ENCODE measurements at places on chromosomes 5 and 9.

DNA sequence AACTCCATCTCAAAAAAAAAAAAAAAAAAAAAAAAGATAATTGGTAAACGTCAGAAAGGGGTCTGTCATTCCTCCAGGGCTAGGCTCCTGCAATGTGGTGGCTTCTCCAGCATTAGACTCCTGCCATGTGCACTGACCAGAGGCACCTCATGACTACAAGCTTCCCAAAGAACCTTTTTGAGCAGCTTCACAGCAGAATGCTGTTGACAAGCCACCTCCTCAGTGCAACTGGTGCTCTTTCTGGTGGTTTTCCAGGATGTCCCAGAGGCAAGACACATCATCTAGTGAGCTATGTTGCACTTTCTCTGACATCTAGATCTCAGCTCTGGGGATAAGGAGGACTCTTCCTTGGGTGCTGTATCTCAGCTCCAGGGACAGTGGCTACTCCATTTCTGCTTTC is 11.6 kb downstream of the RPL37 start:
- DNase-seq: no peak

- DNase-seq: no peak
Observed at GRCh38 chr5:143748516-143748915, 63.4 kb upstream of the HMHB1 start.

- peak; percentile 41 for DNase-seq
Observed at GRCh38 chr5:66828548-66829357, 232.6 kb downstream of the MAST4 start.

DNA sequence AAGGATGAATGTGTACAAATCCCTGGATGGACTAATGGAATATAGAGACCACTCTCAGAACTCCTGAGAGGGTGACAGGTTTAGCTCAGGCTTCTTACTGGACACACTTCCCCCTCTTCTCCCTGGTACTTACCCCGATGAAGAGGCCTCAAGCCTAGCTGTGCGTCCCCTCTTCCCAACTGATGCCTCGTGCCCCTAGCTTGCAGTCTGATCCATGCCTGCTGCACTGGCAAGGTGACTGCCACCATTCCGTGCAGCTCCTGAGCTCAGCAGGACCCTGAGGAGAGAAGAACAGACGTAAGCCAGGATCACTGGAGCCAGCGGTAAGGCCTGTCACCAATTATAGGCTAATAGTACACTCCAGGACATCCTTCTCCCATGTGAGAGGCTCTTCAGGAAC is 5.5 kb upstream of the STOML2 start:
- no peak for DNase-seq

DNA sequence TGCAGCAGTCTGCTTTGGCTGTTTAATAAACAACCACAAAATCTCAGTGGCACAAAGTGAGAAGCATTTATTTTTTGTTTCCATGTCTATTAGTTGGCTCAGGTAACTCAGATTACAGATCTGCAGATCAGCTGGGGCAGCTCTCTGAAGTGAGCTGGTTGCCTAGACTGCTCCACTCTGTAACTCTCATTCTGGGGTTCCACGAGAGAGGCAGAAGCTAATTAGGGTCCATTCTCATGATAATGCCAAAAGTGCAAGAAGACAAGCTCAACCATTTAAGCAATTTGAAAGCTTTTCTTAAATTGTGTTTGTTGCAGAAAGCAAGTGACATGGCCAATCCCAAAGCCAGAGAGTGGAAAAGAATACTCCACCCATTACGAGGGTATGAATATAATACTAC is 13.2 kb downstream of the MEIKIN start:
- no peak for DNase-seq

DNA sequence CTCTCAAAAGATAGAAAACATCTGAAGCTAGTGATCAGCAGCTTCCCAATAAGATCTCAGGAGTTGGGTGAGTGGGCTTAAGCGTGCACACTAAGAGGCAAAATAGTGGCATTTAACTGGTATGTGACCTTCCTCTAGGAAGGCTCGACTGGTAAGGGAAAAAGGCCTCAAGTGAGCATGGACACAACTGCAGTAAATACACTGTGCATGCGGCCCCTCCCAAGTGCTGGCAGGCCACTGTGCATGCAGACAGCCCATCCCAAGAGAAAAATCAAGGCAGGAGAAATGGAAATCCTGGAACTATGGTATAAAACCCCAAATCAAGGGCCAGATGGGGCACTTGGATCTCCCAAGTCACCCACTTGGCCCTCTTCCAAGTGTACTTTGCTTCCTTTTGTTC is 112.7 kb downstream of the SMC2 start:
- no peak for DNase-seq

- DNase-seq: no peak
Observed at GRCh38 chr9:78725503-78725902, 428.6 kb downstream of the PSAT1 start.

DNA sequence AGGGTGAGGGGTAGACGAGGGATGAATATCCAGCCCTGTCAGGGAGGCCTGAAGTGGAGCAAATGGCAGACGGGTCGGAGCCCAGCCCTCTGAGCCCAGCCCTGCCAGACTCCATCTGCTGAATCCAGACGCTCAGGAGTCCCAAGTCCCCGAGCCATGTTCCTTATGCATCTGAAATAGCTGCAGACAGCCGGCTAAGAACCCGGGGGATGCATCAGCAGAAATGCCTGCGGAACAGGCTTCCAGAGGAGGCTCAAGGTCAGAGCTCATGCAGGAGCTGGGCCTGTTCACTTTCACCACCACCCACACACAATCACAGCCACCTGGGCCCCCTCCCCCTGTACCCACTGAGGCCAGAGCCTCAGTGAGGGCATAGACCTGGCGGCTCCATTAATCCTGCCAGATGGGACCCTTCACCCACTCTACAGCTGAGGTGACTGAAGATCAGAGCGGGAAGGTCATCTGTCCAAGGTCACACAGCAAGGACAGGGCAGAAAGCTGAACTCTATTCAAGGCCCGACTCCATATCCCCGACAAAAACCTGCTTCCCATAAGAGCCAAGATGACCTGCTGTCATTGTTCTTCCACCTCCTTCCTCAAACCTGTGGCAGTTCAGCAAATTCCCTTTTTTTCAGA is 24.4 kb upstream of the AKNA start:
- no peak for DNase-seq

DNA sequence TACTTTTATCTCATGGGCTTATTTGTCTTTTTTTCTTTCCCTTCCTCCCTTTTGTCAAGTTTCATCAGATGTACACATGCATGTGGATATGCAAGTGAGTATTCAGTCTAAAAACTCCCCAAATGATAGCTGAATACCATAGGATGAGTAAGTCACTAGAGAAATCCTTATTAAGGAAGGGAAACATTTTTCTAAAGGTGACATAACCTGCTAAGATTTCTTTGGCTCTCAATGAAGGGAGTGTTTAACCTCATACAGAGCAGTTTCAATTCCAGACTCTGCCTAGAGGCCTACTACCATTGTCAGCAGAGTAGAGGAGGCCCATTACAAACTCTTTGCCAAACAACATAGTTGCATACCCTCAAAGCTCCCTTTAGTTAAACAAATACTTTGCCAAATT is 192.4 kb downstream of the ARHGEF28 start:
- no peak for DNase-seq

DNA sequence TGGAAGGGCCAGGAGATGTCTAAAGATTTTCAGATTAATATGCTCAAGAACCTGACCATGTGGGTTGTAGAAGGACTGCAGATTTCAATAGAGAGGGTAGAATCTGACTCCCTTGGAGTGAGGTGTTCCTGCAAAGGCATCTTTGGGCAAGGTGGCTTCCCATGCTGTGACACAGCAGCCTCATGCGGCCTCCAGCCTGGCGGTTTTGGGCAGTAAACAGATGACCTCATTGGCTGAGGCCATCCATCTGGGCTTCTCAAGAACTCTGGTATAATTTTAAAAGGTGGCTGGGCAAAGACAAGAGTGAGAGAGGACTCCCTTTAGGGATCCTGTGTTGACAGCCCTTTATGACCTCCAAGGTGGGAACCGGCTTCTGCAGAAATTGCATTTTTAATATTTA is 90.3 kb upstream of the ERCC6L2 start:
- DNase-seq: no peak

GRCh38 chr5:12690361-12690760 is 786.1 kb upstream of the CTNND2 start:
- no peak for DNase-seq

- no peak for DNase-seq
Observed at GRCh38 chr5:116632890-116633289, 58.3 kb upstream of the SEMA6A start.

GRCh38 chr5:171310212-171310818 is 1.3 kb downstream of the TLX3 start:
- DNase-seq: no peak

- DNase-seq: no peak
Observed at GRCh38 chr5:79510638-79511037, 3.3 kb downstream of the HOMER1 start.

DNA sequence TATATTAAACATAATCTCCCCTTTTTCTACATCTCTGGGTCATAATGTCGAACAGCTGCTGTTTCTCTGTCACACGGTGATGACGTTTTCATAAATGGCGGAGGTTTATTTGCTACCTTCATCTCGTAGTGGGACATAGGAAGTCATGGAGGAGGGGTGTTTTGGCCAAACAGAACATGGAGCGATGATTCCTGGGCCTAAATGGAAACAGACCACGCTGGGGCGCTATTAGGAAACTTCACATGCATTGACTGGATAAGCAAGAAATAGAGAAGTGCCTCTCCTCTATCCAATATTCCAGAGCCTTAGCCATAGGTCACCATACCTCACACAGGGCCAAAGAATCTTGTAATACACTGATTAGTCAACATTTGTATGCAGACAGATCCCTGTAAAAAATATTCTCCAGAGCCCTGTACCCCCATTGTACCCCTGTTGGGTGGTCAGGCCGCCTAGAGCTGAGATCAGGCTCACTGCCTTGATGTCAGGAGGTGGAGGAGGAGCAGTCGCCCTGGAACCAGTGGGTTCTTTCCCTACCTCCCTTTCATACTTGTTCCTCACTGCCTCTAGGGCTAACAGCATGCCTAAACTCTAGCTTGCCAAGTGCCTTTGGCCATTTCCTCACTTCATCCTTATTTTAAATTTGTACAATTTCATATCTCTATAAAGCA is 77.8 kb upstream of the SPIN1 start:
- no peak for DNase-seq

DNA sequence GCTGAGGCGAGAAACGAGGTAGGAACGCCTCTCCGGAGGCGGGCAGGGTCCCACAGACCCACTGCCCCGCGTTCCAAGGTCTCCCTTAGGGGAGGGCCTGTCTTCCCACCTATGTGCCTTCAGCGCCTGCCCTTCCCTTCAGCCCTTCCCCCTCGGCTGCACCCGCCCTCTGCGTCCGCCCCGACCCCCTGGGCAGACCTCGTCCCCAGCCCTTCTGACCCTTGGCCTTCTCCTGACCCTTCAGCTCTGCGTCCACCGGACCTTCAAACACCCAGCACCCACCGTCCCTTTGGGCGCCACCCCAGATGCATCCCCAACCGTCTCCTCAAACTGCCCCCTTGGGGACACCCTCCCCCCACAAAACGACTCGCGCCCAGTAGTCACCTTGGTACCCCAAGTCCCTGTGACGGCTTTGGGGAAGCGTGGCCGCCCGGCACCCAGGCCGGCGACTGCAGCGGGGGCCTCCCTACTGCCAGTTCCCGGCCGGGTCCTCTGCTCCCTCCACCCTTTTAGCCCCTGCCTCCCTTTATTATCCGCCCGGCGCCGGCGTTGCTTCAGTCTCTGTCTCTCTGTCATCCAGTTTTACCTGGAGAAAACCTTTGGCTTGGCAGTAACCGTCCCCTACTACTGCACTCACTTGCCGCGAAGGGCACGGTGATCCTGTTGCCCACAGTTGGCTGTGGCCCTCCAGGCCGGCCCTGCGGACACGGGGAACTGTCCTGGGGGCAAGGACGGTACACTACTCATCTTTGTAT is 421 bp downstream of the RUSC2 start:
- no peak for DNase-seq

GRCh38 chr9:131042666-131043065 is 33.7 kb downstream of the LAMC3 start:
- DNase-seq: no peak

DNA sequence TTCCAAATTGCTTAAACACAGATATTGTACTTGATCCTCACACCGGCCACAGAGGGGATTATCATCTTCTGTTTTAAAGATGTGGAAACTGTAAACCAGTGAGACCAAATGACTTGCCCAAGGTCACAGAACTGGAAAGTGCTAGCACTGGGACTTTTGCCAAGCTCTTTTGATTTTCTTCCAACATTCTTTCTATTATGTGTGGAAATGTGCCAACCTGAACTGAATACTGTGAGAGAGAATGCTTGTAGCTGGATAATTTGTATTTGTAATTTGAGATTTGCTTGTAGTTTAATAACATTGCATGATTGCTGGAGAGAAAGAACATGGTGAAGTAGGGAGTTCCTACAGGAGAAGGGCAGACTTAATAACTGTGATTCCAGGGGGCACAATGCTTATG is 977.9 kb upstream of the NUDT12 start:
- peak; percentile 83 for DNase-seq

- DNase-seq: no peak
Observed at GRCh38 chr5:173103411-173103810, 40.9 kb upstream of the BNIP1 start.

GRCh38 chr5:6708814-6709213 is 4.4 kb upstream of the TENT4A start:
- no peak for DNase-seq

- DNase-seq: peak; percentile 98
Observed at GRCh38 chr9:105299190-105299854, 54.9 kb downstream of the SLC44A1 start.

- no peak for DNase-seq
Observed at GRCh38 chr5:75197745-75198144, 38.9 kb downstream of the ANKRD31 start.

- DNase-seq: no peak
Observed at GRCh38 chr5:92409134-92409533, 1026.0 kb upstream of the ARRDC3 start.

GRCh38 chr5:73314395-73315257 is 134.0 kb downstream of the FOXD1 start:
- no peak for DNase-seq

GRCh38 chr9:3662671-3663070 is 136.9 kb upstream of the RFX3 start:
- no peak for DNase-seq

DNA sequence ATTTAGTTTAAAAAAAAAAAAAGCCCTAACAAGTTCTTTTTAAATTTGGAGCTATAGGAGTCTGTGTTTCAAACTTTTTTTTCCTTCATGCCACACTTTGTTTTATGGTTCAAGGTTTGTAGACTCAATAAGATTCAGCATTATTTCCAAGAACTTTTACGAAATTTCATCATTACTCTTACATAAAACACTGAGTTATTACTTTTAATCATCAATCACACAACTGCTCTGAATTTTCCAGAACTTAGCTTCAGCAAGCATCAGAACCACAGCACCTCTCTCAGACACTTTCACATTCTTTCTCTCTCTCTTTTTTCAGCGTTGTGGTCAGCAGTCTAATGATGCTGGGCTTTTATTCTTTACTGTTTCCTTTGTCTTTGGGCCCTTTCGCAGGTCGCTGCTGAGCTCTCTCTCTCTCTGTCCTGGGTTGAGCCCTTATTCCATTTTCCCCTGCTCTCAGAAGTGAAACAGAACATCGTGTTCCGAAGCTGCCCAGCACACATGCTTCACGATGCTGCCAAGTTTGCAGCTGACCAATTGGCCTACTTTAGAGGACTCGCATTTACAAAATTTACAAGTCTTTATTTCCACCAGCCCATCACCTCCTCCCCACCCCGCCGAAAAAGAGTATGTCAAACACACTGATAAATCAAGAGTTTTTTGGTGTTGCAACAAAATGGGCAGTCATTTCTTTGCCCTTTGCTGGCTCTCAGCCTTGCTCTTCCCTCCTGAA is 44.6 kb upstream of the PIK3R1 start:
- no peak for DNase-seq

GRCh38 chr5:40603378-40603777 is 76.3 kb upstream of the PTGER4 start:
- peak; percentile 84 for DNase-seq
